IMR-90 (cell line): ENCODE measurements at places on chromosomes 11 and 22.
A peak's percentile ranks its signal among the peaks of the same experiment; 100 is the strongest.

DNA sequence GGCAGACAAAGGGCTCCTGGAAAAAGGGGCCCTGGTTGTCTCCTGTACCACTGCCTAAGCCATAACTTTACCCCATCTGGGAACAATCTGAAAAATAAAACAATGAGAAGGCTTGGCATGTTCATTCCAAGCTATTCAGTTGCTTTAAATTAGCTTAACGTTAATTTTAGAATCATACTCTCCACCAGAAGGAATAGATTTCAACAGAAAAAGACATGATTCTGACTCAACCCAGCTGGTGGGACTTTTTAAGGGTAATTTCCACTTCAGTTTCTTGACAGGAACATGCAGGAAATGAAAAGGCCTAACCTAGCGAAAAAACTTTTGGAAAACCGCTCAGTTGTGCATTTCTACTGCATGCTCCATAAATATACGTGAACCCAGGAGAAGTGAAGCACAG lies 7.9 kb downstream of the SF3A1 start:
- DNase-seq = no peak

- no peak for DNase-seq
Measured at GRCh38 chr22:42306010-42306409, 35.6 kb upstream of the TCF20 start.

DNA sequence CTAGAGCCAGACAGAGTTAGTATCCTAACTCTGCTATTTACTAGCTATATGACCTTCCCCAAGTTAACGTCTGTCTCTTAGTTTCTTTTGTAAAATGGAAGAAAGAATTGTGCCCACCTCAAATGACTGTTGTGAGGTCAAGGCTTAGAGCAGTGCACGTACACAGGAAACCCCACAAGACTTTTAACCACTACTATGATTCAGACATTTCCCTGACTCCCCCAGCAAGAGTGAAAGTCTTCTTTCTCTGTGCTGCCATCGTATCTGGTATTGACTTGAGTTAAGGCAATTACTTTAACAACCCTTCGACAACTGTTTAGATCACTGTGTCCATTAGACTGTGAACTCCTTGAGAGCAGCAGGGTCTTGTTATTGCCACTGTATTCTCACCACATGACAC lies 2.6 kb upstream of the OR52W1 start:
- no peak for DNase-seq

DNA sequence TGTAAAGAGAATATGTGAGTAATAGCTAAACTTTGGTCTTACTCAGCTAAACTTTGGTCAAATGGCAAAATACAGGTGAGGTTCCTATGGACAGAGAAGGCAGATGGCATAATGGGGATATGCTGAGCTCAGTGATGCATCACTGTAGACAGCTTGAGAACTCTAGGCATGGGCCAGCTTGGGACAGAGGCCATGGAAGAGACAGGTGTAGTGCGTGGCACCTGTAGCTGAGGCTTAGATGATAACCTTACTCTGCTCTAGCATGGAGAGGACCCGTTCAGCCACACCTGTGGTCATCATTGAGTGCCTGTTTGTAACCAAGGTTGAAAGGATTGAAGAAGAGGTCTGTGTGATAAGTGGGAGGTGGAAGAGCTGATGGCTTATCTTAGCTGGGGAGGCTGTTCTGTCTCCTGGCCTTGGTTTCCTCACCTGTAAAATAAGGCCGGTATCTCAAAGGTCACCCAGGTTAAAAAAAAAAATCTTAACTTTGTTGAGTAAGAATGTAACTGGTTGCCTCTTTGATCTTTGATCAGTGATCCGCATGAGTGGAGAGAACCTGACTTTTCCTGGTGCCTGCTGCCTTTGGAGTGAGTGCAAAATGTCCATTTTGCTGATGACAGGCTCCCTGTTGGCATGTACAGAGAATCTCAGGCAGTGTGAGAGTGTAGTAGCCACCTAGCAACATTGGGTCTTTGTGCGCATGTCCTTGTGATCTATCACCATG lies 48.6 kb downstream of the ZNRF3 start:
- DNase-seq = no peak

GRCh38 chr11:117997823-117998579 lies 11.8 kb downstream of the IL10RA start:
- DNase-seq = no peak

- peak; percentile 35 for DNase-seq
Measured at GRCh38 chr22:27930331-27931060, 11.4 kb upstream of the PITPNB start.

DNA sequence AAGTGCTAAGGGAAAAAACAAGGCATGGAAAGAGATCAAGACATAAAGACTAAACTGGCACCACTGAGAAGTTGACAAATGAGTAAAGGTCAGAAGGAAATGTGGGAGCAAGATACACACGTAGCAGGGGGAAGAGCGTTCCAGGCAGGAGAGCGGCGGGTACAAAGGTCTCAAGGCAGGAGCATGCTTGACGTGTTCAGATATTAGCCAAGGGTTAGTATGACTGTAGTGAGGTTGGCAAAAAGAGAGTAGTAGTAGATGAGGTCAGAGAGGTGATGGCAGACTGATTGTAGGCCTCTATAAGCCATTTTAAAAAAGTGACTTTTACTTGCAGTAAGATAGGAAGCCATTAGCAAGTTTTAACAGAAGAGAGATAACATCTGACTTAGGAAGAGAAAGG lies 9.9 kb downstream of the SYT9 start:
- no peak for DNase-seq

DNA sequence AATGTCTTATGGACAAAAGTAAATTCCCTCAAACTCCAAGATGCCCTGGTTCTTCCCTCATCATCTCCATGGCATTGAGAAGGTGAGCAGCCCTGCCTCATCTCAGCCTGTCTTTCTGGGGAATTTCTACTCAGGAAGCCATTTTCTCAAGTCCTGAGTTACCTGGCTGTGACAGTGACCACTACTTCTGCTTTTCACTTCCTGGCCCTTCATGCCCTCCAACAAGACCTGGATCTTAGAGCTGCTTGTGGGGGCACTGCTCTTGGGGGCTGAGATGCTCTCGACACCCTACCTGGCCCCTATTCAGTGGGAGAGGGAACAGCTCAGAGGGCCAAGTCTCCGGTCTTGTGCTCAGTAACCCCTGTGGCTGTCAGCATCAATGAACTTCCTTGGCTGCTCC lies 5.5 kb upstream of the IGSF22 start:
- no peak for DNase-seq

GRCh38 chr11:27120211-27120610 lies 79.6 kb downstream of the BBOX1 start:
- no peak for DNase-seq

DNA sequence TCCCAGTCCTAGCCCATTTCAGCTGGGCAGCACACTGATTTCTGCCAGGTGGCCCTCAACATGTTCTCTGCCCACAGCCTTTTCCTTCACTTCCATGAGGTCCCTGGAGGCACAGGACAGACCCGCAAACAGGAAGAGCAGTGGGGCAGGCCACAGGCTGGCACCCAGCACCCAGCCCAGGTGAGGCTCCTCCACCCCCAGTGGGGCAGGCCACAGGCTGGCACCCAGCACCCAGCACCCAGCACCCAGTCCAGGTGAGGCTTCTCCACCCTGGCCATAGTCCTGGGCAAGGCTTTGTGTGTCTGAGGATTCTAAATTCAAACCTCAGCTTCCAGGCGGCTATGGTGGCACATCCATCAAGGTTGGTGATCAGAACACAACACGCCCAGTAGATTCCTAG lies 1413.0 kb downstream of the BRD1 start:
- DNase-seq = no peak

GRCh38 chr22:27311698-27312550 lies 489.6 kb downstream of the MN1 start:
- no peak for DNase-seq

- peak; percentile 45 for DNase-seq
Measured at GRCh38 chr11:832529-833113, at the start of gene CD151. Gene CD151 (plus strand): TSS chr11:832952. CDS start chr11:836070, 3,118 bp downstream.

DNA sequence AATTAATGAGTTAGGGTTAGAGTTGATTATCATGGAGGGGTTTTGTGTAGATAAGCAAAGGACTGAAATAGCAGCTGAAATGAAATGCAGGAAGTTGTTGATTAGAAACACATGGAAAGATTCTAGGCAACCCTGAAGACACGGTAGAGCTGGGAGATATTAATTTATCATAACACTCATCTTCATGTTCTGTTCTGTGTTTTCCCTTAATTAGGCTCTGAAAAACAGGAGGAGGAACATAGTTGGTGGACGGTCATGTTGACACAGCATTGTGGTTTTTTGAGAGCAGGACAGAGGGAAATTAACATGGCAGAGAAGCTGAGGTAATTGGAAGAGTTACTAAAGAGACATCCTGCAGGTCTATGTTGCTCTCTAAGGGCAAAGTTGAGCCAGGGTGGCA lies 138.8 kb upstream of the UBASH3B start:
- no peak for DNase-seq

DNA sequence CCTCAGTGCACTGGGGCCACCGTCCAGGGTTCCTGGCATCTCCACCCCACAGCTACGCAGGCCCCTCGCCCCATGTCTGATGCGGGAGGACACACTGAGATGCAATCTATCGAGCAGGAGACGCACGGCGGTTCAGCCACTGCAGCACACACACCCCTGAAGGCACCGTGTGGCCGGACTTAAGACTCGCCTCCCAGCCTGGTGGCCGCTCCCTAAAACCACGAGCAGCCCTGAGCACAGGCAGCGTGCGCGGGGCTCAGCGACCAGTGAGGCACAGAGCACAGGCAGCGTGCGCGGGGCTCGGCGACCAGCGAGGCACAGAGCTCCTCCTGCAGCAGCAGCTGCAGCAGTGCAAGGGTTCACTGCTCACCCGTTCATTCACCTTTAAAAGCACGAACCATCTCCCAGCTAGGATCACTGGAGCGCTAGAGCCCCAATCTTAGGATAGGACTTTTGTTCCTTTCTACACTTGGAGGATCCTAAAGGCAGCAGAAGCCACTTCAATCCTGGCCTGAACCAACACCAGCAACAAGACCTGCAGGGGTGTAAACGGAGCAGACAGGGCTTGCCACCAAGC lies 31.4 kb downstream of the TOLLIP start:
- no peak for DNase-seq

DNA sequence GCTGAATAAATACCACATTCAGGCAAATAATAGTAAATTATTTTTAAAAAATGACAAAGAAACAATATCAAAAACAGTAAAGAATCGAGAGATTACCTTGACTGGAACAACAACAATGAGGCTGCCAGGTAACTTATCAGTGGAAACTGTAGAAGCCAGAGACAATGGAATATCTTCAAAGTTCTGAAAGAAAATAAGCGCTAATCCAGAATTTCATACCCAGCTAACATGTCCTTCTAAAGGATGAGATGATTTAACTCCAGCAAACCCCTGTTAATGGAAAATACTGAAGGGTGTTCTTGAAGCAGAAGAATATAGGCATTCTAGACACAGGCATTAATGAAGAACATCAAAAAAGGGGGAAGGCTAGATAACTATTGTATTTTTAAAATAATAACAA lies 20.7 kb upstream of the SCUBE2 start:
- no peak for DNase-seq

GRCh38 chr22:49226096-49226495 lies 601.6 kb downstream of the BRD1 start:
- DNase-seq = no peak

DNA sequence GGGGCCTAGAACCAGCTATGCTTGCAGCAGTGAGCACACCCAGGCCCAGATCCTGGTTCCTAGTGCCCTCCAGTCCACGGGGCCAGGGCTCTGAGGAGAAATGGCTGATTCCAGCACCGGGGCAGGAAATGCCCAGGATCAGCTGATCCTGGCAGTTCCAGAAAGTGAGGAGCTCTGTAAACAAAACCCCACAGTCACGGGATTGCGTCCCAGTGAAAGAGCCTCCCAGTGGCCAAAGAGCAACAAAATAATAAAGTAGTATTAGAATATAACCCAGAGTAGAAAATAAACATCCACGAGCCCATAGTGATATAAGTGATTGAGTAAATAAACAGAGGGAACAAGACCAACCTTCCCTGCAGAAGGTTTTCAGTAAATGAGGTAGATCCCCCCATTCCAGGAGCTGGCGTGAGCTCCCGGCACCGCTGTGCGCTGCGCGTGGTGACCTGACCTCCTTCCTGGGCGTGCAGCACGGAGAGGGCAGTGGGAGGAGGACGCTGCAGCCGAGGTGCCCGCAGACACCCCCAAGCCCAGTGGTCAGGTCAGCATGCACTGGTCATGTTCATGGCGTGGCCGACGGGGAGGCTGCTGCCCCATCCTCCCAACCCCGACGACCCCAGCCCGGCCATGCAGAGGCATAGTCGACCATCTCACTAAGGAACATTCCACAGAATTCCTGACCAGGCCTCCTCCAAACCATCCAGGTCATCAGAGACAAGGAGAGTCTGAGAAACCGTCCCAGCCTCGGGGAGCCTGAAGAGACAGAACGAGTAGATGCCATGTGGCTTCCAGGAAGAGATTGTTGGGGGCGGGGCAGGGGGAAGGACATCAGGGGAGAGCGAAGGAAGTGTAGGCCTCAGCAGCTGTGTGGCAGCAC lies 19.8 kb downstream of the PTDSS2 start:
- DNase-seq = peak; percentile 81

DNA sequence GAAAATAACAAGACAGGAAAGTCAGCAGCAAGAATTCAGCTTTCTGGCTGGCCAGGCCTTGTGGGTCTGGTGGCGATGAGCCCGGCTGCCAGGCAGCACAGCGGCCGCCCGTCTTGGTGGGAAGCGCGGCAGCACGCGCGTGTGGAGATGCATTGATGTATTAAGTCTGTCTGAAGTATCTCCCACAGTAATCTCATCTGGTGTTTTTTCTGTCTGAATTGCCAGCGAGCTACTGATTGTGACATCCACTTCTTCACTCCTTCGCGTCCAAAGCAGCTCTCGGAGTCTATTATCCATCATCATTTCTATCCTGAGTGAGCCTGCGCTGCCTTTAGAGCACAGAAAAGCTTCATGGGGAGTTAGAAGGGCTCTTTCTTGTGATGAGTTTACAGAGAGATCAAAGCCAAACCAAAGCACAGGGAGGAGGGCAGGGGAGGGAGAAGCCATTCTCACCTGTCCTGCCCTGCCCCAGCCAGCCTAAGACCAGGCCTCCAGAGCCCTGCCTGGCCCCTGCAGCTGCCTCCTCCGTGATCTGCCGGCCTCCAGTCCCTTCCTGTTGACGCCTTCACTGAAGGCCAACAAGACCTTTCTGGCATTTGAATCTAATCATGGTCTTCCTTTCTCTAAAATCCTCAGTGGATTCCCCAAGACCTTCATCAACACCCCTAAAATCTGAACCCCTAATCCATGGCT lies 1419.0 kb downstream of the TBC1D22A start:
- no peak for DNase-seq

DNA sequence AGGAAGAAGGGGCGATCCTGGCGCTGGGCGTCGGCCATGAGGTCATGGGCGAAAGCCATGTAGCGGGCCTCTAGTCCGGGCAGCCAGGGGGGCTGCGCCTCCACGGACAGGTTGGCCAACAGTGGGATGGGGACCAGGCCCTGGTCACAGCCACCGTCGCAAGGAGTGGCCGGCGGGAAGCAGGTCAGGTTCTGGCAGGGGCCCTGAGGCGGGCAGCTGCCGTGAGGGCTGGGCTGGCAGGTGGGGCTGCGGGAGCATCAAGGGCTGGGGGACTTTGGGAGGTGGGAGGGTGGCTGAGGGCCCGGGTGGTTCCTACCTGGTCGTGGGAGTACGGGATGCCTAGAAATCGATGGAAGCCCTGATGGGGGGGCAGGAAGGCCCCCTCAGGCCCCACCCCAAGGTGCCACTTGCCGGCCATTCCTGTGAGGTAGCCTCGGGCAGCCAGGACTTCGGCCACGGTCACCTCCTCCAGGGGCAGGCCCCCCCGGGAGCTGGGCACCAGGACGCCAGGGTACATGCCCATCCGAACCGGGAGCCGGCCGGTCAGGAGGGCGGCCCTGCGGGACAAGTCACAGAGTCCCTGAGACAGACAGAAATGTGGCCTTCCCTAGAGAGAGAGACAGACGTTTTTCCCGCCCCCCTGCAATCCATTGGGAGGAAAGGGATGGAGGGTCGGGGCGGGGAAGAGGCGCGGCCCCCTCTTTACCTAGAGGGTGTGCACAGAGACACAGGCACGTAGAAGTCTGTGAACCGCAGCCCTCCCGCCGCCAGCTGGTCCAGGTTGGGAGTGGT lies 906 bp downstream of the ARSA start:
- no peak for DNase-seq
